Activated CD8-positive, alpha-beta memory T cell treated with anti-CD3 and anti-CD28 coated beads for 4 hours (primary cell): ENCODE measurements at places on chromosomes 12 and 14.

GRCh38 chr14:24506443-24506842 is 1.6 kb downstream of the CMA1 start:
- DNase-seq, result no peak

- DNase-seq, result no peak
Measured at GRCh38 chr12:104938371-104938770, 19.7 kb downstream of the SLC41A2 start.

DNA sequence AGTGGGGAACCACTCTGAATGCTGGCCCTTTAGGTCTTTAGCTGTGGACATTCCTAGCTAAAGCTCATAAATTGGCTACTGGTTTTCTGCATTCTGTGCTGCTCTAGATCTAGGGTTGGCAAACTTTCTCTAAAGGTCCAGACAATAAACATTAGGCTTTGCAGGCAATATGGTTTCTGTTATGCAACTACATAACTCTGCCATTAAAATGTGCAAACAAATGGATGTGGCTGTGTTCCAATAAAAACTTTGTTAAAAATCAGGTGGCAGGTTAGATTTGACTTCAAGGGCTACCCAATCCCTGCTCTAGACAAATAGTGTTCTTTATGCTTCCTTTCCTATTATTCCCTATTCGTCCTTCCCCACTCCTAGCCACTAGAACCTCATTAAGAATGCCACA is 6.8 kb upstream of the LRRC9 start:
- DNase-seq, result no peak

- no peak for DNase-seq
Measured at GRCh38 chr14:87799400-87799799, 193.6 kb downstream of the GALC start.

- DNase-seq, result no peak
Measured at GRCh38 chr14:68291820-68292219, 472.2 kb downstream of the RAD51B start.

DNA sequence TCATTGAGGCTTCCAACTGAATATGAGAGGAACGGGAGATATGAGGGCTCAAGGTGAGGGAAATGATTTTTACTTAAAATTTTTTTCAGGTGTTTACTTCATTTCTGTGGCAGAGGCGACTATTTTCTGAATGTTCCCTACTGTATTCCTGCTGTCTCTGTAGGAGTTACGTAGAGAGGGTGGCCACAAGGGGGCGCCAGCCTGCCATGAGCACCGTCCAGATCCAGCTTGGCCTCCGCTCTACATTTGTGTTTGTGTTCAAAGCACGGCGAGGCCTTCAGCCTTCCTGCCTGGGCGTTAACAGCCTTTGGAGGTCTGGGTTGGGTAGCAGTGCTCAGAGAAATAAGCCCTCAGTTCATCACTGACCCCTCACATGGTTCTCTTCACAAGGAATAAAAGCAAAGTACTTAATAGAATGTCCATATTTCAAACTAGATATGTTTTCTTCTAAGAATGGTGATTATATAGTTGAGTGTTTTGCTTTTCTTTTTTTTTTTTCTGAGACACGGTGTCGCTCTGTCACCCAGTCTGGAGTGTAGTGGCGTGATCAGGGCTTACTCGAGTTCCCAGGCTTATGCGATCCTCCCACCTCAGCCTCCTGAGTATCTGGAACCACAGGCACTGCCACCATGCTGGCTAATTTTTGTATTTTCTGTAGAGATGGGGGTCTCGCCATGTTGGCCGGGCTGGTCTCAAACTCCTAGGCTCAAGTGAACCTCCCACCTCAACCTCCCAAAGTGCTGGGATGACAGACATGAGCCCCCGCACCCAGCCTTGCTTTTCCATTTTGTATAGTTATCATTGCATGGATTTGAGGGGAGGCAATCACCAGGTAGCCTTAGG is 22.3 kb downstream of the CKB start:
- peak; percentile 58 for DNase-seq

- DNase-seq, result no peak
Measured at GRCh38 chr12:32901553-32901952, 5.0 kb upstream of the PKP2 start.

DNA sequence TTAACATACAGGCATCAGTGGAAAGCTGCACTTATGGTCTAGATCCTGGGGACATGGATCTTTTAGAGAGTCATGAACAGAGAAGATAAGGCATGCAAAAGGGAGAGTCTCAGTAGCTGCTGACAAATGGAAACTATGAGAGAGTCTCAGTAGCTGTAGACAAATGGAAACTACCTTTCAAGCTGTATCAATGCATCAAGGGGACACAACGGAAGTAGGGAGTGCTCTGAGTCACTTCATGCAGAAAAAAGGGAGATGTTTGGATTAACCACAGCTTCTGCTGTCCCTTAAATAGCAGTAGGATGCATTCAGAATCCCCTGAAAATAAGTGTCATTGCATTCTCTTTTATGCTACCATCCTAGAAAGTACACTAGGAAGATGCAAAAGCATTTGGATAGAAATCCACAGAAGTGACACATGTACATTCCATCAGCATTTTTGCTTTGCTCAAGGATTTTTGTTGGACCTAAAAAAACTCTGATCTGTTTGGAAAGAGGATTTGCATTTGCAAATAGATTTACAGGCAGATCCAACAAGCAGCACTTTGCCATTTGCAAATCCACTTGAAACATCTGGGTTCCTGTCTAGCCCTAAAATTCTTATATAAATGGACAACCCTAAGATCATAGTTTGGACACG is 227.5 kb upstream of the LMO3 start:
- DNase-seq, result no peak

GRCh38 chr12:38648813-38649212 is 256.6 kb downstream of the CPNE8 start:
- DNase-seq, result no peak

- DNase-seq, result no peak
Measured at GRCh38 chr14:48129472-48129871, 454.1 kb upstream of the MDGA2 start.

DNA sequence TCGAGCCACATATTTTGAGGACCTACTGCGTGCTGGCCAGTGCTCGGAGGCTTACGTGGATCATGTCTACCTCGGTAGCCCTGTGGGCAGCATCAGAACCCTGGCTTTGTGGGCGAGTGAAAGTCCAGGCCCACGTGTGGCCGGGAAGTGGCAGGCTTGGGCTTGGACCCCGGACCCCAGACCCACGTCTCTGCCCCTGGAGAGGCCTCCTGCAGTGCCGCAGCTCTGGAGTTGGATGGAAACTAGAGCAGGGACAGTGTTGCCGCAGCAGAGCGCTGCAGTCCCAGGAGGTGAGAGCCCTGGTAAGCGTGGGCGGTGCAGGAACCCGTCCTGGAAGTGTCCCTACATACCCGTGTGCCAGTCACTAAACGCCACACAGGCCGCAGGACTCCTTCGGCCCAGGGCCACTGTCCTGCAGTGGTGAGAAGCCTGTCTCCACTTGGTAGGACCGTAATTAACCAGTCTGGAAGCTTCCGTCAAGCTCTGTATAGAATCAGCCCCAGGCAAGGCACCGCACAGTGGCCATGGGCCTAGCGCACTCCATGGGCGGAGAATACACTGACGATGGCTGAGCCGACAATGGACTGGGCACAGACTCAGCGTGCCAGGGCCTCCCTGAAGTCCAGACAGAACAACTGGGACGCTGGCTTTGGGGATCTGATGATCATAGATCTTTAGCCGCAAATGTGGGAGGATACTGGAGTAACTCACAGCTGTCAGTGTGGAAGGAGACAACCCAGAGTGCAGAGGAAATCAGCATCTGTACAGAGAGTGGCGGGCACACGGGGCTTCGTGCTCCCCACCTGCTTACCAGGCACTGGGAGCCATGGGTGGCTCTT is 219.5 kb downstream of the KIF26A start:
- no peak for DNase-seq

- no peak for DNase-seq
Measured at GRCh38 chr14:89128311-89129026, 288.6 kb downstream of the FOXN3 start.

GRCh38 chr12:116613256-116613655 is 54.1 kb downstream of the MAP1LC3B2 start:
- DNase-seq, result no peak

- no peak for DNase-seq
Measured at GRCh38 chr12:67890726-67891258, 98.5 kb upstream of the IFNG-AS1 start.

- DNase-seq, result no peak
Measured at GRCh38 chr14:61954306-61954705, 192.1 kb downstream of the SNAPC1 start.

DNA sequence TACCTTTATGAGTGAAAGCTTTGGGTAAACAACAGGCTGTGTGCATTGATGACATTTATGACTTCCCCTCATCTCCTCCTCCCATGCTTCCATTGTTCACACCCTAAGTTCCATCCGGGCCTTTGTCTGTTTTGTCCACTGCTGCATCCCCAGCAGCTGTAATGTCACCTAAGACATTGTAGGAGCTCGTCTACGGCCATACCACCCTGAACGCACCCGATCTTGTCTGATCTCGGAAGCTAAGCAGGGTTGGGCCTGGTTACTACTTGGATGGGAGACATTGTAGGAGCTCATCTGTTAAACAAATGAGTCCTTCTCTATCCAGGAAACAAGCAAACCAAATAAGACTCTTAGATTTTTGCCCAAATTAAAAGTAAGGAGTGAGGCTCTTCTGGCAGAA is 40.4 kb upstream of the SYCP3 start:
- DNase-seq, result no peak

DNA sequence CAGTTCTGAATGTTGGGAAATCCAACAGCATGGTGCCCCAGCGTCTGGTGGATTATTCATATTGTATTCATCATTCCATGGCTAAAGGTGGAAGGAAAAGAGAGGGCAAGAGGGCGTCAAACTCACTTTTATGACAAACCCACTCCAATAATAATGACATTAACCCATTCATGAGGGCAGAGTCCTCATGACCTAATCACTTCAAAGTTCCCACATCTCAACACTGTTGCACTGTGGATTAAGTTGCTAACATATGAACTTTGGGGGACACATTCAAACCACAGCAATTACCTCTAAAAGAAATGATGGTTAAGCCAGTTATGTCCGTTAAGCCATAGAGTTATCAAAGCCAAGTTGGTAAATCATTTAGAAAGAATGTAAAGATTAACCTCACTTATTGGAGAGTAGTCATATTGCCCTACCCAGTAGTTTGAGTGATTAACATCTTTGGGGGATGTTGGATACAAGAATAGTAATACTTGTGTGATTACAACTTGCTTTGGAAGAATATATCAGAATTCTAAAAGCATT is 212.4 kb upstream of the FLRT2 start:
- DNase-seq, result no peak

- no peak for DNase-seq
Measured at GRCh38 chr14:102125546-102125945, 14.2 kb upstream of the WDR20 start.

- DNase-seq, result no peak
Measured at GRCh38 chr12:94193168-94193567, 44.8 kb downstream of the PLXNC1 start.

GRCh38 chr12:124564971-124565491 is 2.4 kb downstream of the NCOR2 start:
- no peak for DNase-seq

- no peak for DNase-seq
Measured at GRCh38 chr14:100860556-100861187, 34.8 kb downstream of the MEG3 start.

DNA sequence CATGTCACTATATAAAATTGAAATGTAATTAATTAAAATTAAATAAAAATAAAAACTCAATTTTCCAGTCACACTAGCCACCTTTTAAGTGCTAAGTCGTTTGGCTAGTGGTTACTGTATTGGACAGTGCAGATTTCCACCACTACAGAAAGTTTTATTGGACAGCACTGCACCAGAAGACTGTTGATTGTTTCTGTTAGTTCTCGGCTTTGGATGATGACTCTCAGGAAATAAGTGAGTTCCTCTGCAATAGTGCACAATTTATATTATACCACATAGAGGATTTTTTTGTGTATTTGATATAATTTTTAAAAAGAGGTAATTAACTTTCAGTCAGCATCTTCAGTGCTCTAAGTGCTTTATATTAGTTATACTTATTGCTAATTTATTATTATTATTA is 52.7 kb downstream of the FAR2 start:
- DNase-seq, result no peak

DNA sequence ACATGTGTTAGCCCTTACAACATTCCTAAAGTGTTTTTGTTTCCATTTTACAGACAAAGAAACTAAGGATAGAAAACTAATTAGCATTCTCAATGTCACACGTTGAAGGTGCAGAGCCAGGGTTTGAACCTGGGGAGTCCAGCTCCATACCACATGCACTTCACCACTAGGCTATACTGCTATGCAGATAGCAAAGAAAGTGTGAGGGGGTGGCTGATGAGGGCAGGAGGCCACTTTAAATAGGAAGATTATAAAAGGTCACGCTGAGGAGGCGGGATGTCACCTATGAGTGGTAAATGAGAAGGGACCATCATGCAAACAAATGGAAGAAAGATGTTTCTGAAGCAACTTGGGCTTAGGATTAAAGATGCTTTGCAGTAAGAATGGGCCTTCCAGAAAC is 213.9 kb downstream of the EGLN3 start:
- DNase-seq, result no peak

GRCh38 chr12:30994274-30994673 is 67.7 kb downstream of the TSPAN11 start:
- DNase-seq, result no peak

DNA sequence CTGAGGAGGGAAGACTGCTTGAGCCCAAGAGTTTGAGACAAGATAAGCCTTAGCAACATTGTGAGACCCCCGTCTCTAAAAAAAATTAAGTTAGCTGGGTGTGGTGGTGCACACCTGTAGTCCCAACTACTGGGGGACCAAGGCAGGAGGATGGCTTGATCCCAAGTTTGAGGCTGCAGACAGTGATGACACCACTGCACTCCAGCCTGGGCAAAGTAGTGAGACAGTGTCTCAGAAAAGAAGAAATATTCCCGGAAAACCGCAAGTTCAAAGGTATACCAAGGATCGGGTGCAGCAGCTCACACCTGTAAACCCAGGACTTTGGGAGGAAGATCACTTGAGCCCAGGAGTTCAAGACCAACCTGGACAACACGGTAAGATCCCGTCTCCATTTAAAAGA is 5.8 kb downstream of the PTGES3 start:
- no peak for DNase-seq

DNA sequence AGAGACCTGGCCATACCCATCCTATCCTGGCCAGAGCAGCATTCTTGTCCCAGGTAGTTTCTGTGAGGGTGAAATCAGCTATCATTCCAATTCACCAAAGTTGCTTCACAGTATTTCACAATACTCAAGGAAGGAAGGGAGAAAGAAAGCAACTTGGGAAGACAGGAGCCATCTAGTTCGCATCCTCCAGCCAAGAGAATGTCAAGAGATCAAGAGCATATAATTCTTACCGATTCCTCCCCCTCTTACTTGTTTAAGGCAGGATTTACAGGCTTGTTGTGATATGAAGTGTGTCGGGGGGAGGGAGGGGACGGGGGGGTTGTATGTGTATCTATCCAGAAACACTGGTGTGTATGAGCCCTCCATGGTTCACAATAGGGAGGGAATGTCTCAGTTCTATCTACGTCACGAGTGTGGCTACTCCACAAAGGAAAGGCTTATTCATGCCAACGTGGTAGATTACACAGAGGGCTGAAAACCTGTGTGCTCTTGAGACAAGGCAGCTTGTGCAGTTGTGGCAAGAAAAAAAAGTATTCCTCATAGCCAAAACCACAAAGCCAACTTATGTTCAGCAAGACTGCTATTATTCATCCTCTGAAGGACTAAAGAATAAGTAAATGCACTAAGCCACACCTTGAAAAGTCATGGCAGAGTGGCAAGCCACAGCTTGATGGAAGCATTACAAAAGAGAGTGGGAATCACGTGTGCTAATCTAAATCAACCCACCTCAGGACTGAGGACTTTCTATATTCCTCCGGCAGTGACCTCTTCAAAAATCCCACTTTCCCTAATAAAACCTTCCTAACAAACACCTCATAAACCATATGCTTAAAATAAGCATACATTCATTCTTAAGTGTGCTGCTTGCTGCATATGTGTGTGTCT is 35.0 kb downstream of the CORO1C start:
- DNase-seq, result no peak
